Suprapubic skin (tissue), 4 donors: ENCODE measurements at places on chromosomes 1 and 21. TPM values are rescaled to one million over a fixed set of nuclear protein-coding genes. Genes with fewer than 3 reads are reported as not detected.

FUCA1 gene
- total RNA-seq, result 17.6 TPM

MIXL1 gene
- not detected for total RNA-seq

OR6N1 gene
- not detected for total RNA-seq

S100A2 gene
- total RNA-seq, result 295 TPM

HCRTR1 gene
- total RNA-seq, result not detected

ATP8B2 gene
- total RNA-seq, result 15.9 TPM

PPT1 gene
- total RNA-seq, result 57.7 TPM

GJA5 gene
- total RNA-seq, result 11.7 TPM

PFKFB2 gene
- total RNA-seq, result 19.9 TPM

PSMD4 gene
- 121 TPM for total RNA-seq

PALMD gene
- total RNA-seq, result 125 TPM
